ENCODE measurements at places on chromosomes 5 and 9.

DNA sequence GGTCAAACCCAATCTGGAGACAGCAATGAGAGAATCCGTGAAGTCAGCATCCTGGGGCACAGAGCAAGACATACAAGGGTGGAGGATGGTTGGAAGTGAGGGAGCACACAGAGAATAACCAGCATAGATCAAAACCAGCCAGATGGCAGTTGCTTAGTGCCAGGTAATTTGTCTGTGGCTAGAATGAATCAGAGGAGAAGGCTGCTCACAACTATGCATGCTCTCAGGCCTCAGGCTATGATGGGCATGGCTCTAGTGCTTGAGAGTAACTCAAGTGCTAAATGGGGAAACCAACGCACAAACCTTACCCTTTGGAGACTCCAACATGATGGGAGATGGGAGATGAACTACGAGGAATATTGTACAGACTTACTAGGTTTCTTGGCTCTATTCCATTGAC is 160.8 kb downstream of the DMRT2 start:
- no peak for DNase-seq

DNA sequence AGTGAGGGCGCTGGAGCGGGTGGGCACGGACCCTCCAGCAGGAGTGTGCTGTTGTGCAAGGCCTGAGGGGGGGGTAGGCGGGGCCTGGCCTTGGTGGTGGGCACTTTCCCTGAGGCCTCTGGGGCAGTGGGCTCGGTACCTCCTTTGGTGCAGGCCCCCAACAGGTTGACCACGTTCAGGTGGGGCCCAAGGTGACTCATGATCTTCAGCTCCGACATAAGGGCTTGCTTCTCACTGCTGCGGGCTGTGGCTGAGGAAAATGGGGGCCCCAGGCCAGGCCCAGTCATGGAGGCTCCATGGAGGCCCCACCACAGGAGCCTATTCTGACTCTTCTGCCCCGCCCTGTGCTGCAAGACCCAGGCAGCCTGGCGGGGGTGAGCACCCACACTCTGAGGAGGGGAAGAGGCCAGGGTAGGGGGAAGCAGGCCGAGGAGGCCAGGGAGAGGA is 31.5 kb downstream of the PDGFRB start:
- DNase-seq: no peak

- DNase-seq: no peak
Measured at GRCh38 chr5:134136771-134137170, 22.3 kb downstream of the TCF7 start.

DNA sequence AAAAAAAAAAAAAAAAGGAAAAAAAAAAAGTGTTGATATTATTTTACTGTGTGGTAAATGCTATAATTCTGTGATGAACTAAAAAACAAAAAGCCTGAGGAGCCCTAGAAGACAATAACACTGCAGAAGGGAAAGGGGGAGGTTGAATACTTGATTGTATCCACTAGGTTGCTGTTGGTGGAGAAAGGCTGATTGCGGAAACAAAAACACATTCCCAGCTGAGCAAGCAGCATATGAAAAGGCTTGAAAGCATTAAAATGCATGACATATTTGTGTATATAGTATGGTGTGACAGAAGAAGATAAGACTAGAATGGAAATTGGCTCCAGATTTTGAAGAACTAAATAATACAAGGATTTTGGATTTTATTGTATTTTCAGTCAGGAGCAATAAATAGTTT is 8.9 kb downstream of the RABGAP1 start:
- DNase-seq: no peak

GRCh38 chr5:9512457-9512856 is 33.4 kb downstream of the SEMA5A start:
- DNase-seq: no peak

- no peak for DNase-seq
Measured at GRCh38 chr5:14149672-14150274, 6.6 kb downstream of the TRIO start.

- no peak for DNase-seq
Measured at GRCh38 chr9:127273326-127273725, 8.8 kb downstream of the GARNL3 start.

GRCh38 chr5:90014420-90014819 is 395.1 kb downstream of the CETN3 start:
- DNase-seq: no peak

GRCh38 chr9:76462126-76462525 is 3.1 kb downstream of the GCNT1 start:
- DNase-seq: no peak

DNA sequence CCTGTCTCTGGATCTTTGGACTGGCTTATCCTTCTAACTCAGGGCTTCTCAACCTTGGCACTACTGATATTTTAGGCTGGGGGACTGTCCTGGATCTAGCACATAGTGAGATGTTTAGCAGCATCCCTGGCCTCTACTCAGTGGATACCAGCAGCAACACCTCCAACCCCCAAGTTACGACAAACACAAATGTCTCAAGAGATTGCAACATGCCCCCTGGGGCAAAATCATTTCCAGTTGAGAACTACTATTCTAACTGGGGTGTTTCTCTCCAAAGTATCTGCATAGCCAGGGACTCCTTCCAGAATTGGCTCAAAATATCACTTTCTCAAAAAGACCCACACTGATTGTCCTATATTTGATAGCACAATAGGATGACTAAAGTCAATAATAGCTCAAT is 7.2 kb upstream of the TLR4 start:
- DNase-seq: no peak

- DNase-seq: no peak
Measured at GRCh38 chr5:171474230-171474813, 54.9 kb downstream of the FGF18 start.

All from NCI-H1436 treated with DMSO at 0.1 percent for 48 hours (cell line).